ENCODE measurements at places on chromosomes 6 and 20. TPM values are rescaled to one million over a fixed set of nuclear protein-coding genes. Genes with fewer than 3 reads are reported as not detected.

- peak; percentile 82 for DNase-seq
Observed at GRCh38 chr6:45718871-45719270, 296.8 kb downstream of the CLIC5 start.

GRCh38 chr6:154164397-154164796 is 125.4 kb downstream of the OPRM1 start:
- DNase-seq: peak; percentile 80

- DNase-seq: no peak
Observed at GRCh38 chr6:167761794-167762258, 64.9 kb upstream of the AFDN start.

- no peak for DNase-seq
Observed at GRCh38 chr6:6384520-6384919, 64.1 kb upstream of the F13A1 start.

- no peak for DNase-seq
Observed at GRCh38 chr6:32096394-32097258, 12.5 kb downstream of the TNXB start.

GRCh38 chr6:89575562-89575960 is 63.0 kb downstream of the LYRM2 start:
- DNase-seq: no peak

GRCh38 chr6:40185486-40185885 is 251.2 kb upstream of the MOCS1 start:
- DNase-seq: no peak

Gene SLC17A3
- not detected for total RNA-seq

All from M059J (cell line).